ENCODE measurements at places on chromosomes 16 and 17.

DNA sequence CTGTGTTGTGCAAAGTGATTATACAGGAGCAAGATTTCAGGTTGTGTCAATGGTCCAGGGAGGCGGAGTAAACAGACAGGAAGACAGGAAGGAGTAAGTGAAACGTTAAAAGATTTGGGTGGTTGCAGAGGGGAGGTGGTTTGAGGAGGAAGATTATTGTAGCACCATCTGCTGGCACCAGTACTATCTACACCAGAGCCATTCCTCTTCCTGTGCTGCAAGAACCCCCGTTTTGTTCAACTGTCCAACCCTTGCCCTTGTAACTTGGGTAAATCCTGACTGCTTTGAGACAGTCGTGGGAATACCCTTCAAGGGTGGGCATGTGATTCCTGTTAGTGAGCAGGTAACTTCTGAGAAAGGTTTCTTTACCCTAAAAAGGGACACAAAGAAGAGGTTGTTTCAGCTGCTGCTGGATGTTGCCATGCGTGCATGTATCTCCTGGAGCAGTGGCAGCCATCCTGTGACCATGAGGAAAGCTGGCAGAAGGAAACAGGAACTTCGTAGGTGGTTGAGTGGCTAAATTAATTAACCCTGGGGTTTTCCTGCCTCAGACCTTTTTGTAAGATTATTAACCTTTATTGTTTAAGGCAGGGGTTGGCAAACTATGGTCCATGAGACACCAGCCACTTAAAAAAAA lies 124.1 kb downstream of the PRKCA start:
- DNase-seq = peak; percentile 55

GRCh38 chr17:64398320-64398719 lies 7.7 kb upstream of the PECAM1 start:
- no peak for DNase-seq

DNA sequence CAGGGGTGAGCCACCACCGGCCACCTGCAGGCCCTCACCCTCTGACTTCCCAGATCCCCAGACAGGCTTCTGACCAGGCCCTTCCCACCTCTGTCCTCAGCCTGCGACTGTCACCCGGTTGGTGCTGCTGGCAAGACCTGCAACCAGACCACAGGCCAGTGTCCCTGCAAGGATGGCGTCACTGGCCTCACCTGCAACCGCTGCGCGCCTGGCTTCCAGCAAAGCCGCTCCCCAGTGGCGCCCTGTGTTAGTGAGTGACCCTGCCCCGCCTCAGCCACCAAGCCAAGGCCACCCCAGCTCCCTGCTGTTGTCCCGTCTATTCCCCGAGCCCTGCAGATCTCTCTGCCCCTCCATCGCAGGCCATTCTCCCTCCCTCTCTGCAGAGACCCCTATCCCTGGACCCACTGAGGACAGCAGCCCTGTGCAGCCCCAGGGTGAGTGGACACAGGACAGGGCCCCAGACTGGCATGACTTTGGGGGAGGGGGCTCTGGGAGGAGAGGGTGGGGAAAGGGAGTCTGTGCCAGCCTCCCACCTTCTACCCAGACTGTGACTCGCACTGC lies 1.9 kb downstream of the NTN3 start:
- peak; percentile 68 for DNase-seq

DNA sequence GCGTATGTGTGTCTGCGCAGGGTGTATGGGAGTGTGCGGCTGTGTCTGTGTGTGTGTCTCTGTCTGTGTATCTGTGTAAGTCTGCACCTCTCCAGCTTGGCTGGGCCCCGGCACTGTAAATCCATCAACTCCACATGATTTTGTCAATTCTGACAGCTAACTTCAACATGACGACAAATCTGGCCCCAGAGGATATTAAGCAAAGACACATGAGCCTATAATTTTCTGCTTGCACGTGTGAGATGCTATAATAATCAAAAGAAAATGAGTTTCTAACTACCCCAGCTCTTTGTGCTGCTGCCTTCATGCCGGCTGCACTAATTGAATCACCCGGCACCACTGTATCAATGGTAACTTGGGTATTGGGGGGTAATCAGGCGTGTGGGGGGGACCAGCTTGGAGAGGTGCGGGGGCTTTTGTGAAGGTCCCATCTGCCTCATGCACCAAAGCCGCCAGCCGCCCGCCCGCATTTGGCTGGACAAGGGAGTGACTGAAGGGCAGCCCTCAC lies 57.6 kb upstream of the LHX1 start:
- no peak for DNase-seq

GRCh38 chr17:5581655-5582054 lies 2.7 kb downstream of the NLRP1 start:
- DNase-seq = no peak

GRCh38 chr16:12690024-12690423 lies 113.7 kb downstream of the CPPED1 start:
- no peak for DNase-seq

Measured in H7 (cell line).